ENCODE measurements at places on chromosomes 16 and 17.
A peak's percentile ranks its signal among the peaks of the same experiment; 100 is the strongest.

- no peak for DNase-seq
These were observed 22.4 kb downstream of the TBC1D3B start for GRCh38 chr17:36153895-36154610.

GRCh38 chr17:44084131-44084538 lies 13.6 kb downstream of the G6PC3 start:
- DNase-seq: peak; percentile 73

DNA sequence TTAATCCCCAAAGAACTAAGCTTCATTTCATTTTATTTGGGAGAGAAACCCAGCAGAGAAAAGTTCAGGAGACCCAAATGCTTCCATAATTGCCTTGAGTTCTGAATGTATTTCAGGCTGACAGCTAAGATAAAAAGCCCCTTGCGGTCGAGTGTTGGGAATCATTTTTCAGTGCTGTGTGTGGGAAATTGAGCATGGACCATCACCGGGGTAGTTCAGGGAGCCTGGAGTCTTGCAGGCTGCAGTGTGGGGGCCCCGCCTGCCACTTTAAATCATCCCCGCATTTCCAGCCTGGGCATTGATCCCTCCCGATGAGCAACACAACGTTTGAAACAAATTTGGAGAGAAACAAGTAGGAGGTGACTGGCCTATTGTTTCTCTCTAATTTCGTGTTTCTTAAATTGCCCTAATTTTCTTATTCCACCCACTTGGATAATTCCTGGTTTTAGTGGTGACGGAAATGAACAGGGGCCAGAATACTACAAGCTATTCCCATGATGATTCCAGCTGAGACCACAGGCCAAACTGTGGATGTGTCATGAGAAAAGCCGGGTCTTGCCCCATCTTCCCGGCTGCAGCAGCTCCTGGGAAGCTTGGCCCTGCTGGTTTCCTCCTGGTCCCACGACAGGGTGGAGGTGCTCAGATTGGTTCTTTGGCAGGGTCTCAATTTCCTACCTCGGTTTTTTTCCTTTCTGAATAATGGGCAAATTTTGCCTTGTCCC lies 75.1 kb downstream of the FOXL1 start:
- DNase-seq: no peak

DNA sequence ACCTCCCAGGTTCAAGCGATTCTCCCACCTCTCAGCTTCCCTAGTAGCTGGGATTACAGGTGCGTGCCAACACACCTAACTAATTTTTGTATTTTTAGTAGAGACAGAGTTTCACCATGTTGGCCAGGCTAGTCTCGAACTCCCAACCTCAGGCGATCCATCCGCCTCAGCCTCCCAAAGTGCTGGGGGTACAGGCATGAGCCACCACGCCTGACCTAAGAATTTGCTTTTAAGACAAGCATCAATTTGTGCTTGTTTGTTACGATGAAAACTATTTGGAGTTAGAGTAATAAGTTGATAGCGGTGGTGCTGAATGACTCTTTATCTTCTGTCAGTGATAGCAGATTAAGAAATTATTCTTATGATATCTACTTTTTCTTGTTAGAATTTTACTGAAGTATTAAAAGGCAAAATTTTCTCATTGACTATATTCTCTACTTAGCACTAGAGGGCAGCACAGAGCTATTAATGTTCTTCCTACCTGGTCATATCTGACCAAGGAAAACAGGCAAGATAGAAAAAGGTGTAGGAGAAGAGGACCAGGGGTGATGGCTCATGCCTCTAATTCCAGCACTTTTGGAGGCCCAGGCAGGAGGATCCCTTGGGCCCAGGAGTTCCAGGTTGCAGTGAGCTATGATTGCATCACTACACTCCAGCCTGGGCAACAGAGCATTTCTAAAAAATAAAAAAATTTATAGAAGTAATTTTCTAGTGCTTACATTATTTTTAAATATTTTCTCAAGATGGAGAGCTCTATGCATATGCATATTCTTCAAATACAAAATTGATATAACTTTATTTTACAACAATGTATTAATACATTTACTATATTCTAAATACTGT lies 24.5 kb downstream of the STXBP4 start:
- DNase-seq: peak; percentile 32

- no peak for DNase-seq
These were observed 6.1 kb downstream of the GNAO1 start for GRCh38 chr16:56197192-56197992.

DNA sequence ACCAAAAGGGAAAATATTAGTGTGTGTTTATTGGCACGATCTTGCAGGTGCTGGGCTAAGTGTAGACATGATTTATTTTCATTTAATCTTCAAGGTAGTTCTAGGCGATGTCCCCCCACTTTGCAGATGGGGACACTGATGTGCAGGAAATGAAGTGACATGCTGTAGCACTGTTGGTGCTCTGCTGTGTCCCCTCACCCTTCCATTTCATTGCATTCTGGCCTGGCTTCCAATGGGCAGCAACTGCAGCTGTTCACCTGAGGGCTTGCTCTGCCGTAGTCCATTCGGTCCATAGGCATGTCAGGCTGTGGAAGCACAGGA lies 123.9 kb downstream of the PRKCB start:
- no peak for DNase-seq

GRCh38 chr17:9917801-9918200 lies 12.7 kb upstream of the RCVRN start:
- DNase-seq: no peak
